Left forelimb (tissue), 1 donor: ENCODE measurements at places on chromosomes 5 and 9.

DNA sequence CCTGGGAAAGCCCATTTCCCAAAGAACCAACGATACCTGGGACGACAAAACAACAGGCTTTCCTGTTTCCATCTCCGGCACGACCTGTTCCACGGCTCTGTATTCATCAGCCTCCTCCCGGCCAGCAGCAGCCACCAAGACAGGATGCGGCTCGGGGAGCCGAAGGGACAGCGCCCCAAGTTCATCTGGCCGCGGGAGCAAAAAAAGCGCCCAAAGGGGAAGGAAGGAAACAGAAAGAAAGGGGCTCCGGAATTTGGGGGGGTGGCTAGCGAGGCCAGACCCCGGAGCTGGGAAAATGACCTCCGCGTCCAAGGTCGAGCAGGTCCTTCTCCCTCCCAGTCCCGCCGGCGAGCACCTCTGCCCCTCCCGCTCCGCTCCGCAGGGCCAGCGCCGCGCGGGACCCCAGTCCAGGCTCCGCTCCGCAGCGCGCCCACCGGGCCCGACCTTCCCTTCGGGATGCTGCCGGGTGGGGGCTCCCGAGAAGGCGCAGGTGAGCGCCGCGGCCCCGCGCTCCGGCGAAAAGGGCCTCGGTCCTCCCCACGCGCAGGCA is 608 bp downstream of the ELOVL7 start:
- no peak for DNase-seq

GRCh38 chr9:85443190-85443598 is 298.6 kb downstream of the AGTPBP1 start:
- DNase-seq, result no peak

DNA sequence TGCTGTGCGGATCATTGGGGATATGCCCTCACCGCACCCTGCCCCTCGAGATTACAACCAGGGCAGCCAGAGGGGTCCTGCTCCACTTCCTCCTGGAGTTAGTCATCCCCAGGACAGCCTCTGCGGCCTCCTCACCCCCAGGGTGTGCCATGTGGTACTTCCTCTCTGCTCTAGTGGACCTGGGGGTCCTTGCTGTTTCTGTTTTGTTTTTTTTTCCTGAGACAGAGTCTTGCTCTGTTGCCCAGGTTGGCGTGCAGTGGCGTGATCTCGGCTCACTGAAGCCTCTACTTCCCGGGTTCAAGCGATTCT is 5.2 kb upstream of the FCN1 start:
- DNase-seq, result no peak

- DNase-seq, result no peak
These were observed 27.2 kb downstream of the RUSC2 start for GRCh38 chr9:35517131-35517530.

GRCh38 chr5:113311301-113311700 is 123.5 kb downstream of the TSSK1B start:
- DNase-seq, result no peak
